ENCODE measurements at places on chromosomes 12 and 14. TPM values are rescaled to one million over a fixed set of nuclear protein-coding genes. Genes with fewer than 3 reads are reported as not detected.

SHMT2 gene
- 166 TPM for total RNA-seq

SERPINA10 gene
- total RNA-seq: not detected

CATSPERB gene
- not detected for total RNA-seq

LALBA gene
- not detected for total RNA-seq

P2RX2 gene
- total RNA-seq: 0.15 TPM

ABCC9 gene
- not detected for total RNA-seq

C12orf50 gene
- total RNA-seq: not detected

ANP32D gene
- total RNA-seq: not detected

ETFBKMT gene
- total RNA-seq: 1.5 TPM

PRIMA1 gene
- 2.5 TPM for total RNA-seq

TAS2R9 gene
- not detected for total RNA-seq

KRT74 gene
- not detected for total RNA-seq

ABCB9 gene
- 1.9 TPM for total RNA-seq

TAMALIN gene
- 7.4 TPM for total RNA-seq

RERG gene
- not detected for total RNA-seq

TMEM132C gene
- total RNA-seq: 3.9 TPM

TAS2R19 gene
- total RNA-seq: 7.7 TPM

TMPRSS12 gene
- total RNA-seq: not detected

METTL3 gene
- total RNA-seq: 99.5 TPM

OR4Q2 gene
- not detected for total RNA-seq

LMNTD1 gene
- not detected for total RNA-seq

USP44 gene
- 67.1 TPM for total RNA-seq

NGB gene
- not detected for total RNA-seq
